Naive thymus-derived CD4-positive, alpha-beta T cell (primary cell): ENCODE measurements at places on chromosomes 16 and 17.

DNA sequence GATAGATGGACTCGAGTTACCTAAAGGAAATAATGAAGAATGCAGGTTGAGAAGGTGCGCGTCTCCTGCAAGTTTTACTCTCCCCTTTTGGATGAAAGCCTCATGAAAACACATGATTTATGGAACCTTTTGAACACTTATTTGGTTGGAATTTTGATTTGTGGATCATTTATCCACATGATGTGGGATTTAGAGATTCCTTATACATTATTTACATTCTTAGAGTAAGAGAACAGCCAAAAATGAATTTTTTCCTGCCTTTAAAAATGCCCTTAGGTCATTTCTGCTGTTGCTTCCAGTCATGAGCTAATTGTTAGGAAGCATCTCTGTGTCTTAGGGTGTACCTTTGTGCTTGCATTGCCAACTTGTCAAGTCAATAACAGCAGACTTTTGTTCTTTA is 99.9 kb downstream of the RPTOR start:
- H3K27me3 ChIP-seq = no peaks in the 10 kb centered on the region
- no peak for DNase-seq
- H3K4me1 ChIP-seq = peaks cover 15% of the 10 kb centered on the region
- no peak overlapping the region for H3K4me3 ChIP-seq
- no peaks in the 10 kb centered on the region for H3K36me3 ChIP-seq
- no peak overlapping the region for H3K27ac ChIP-seq

GRCh38 chr16:4994719-4995434 is 36.7 kb downstream of the SEC14L5 start:
- no peak overlapping the region for H3K4me3 ChIP-seq
- no peak overlapping the region for H3K27ac ChIP-seq
- H3K4me1 ChIP-seq = no peaks in the 10 kb centered on the region
- H3K27me3 ChIP-seq = no peaks in the 10 kb centered on the region
- no peak for DNase-seq

DNA sequence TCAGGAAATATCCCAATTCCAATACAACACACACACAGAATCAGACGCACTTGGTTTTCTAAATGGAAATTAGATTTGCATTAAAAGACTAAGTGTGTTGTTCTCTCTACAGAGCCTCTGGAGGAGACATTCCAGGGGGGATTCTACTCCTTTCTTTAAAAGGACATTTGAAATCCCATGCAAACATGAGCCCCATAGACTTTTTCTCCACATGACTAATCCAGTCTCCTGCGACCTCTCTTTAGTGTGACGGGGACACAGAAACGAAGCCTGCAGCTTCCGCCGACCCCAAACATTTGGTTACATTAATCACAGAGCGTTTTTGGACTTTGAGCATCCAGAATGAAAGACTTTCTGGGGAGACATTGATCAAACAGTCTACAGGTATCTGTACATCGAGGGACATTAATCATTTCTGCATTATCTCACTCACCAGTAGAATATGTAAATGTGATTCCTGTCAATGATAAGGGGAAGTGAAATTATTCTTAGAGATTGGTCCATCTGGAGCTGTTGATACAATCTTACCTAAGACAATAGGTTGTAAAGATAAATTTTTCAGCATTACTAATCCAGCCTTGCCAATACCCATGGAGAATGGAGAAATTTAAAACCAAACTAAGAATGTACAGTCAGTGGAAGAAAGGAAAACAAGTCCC is 103.4 kb upstream of the IRX3 start:
- DNase-seq = no peak
- no peaks in the 10 kb centered on the region for H3K4me1 ChIP-seq
- H3K27ac ChIP-seq = no peak overlapping the region
- H3K36me3 ChIP-seq = no peaks in the 10 kb centered on the region

DNA sequence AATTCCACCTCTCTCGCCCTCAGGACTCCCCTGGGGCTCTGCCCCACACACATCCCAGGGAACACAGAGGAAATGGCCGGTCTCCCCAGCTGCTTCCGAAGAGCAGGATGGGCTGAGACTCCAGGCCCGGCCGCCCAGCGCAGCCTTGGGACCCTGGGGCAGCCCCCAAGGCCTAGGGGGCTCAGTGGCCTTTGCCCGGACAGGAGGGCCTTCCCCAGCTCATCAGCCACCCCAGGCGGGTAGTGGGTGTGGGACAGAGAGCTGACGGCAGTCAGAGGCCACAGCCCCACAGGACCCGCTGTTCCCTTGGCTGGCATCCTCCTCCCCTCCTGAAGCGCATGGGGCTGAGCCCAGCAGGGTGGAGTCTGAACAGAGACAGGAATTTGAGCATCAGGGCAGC is 6.2 kb upstream of the CBFA2T3 start:
- no peak for DNase-seq
- no peaks in the 10 kb centered on the region for H3K36me3 ChIP-seq

- peaks cover 20% of the 10 kb centered on the region for H3K4me1 ChIP-seq
- H3K27me3 ChIP-seq = no peaks in the 10 kb centered on the region
- peak overlapping the region; percentile 38 for H3K27ac ChIP-seq
- no peak for DNase-seq
Observed at GRCh38 chr16:1560866-1561265, 27.4 kb downstream of the TMEM204 start.

GRCh38 chr17:72404872-72405271 is 284.1 kb downstream of the SOX9 start:
- no peaks in the 10 kb centered on the region for H3K27me3 ChIP-seq
- no peak overlapping the region for H3K27ac ChIP-seq
- H3K4me1 ChIP-seq = no peaks in the 10 kb centered on the region
- no peak overlapping the region for H3K4me3 ChIP-seq

DNA sequence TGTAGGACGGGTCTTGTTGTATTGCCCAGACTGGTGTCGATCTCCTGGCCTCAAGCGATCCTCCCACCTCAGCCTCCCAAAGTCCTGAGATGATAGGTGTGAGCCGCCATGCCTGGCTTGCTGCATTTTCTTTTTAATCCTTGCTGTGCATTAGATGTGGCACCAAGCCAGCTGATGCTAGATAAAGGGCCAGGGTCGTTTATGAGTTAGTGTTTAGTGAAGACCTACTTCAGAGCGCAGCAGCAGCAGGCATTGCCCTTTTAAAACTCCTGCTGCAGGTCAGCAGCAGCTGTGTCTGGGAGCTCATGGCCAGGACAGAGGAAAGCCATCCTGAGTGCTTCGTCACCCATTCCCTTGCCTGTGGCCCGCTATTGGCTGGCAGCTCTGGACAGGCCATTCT is 237.3 kb downstream of the CCDC182 start:
- H3K27ac ChIP-seq = no peak overlapping the region
- H3K4me1 ChIP-seq = no peaks in the 10 kb centered on the region
- H3K27me3 ChIP-seq = no peaks in the 10 kb centered on the region
- no peak overlapping the region for H3K4me3 ChIP-seq
- H3K36me3 ChIP-seq = no peaks in the 10 kb centered on the region
- DNase-seq = no peak

DNA sequence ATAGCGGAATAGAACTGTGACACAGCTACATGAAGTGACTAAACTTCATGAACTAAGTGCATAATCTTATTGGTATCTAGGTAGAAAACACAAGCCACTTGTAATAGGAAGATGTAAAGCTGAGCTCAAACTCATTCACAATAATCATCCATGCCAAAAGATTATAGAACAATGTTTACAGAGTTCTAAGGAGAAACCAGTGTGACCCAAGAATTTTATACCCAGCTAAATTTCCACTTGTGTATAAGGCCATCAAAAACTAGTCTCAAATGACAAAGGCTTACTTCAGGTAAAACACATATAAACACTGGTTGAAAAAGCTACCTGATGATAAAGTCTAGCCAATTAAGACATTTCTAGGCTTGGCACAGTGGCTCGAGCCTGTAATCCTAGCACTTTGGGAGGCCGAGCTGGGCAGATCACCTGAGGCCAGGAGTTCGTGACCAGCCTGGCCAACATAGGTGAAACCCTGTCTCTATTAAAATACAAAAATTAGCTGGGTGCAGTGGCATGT is 16.9 kb upstream of the CPD start:
- no peak overlapping the region for H3K27ac ChIP-seq
- no peaks in the 10 kb centered on the region for H3K36me3 ChIP-seq
- H3K4me1 ChIP-seq = peaks cover 21% of the 10 kb centered on the region

- no peaks in the 10 kb centered on the region for H3K4me1 ChIP-seq
- no peak for DNase-seq
- no peaks in the 10 kb centered on the region for H3K27me3 ChIP-seq
- no peaks in the 10 kb centered on the region for H3K36me3 ChIP-seq
- H3K27ac ChIP-seq = no peak overlapping the region
Observed at GRCh38 chr17:60311936-60312335, 80.0 kb downstream of the USP32 start.

DNA sequence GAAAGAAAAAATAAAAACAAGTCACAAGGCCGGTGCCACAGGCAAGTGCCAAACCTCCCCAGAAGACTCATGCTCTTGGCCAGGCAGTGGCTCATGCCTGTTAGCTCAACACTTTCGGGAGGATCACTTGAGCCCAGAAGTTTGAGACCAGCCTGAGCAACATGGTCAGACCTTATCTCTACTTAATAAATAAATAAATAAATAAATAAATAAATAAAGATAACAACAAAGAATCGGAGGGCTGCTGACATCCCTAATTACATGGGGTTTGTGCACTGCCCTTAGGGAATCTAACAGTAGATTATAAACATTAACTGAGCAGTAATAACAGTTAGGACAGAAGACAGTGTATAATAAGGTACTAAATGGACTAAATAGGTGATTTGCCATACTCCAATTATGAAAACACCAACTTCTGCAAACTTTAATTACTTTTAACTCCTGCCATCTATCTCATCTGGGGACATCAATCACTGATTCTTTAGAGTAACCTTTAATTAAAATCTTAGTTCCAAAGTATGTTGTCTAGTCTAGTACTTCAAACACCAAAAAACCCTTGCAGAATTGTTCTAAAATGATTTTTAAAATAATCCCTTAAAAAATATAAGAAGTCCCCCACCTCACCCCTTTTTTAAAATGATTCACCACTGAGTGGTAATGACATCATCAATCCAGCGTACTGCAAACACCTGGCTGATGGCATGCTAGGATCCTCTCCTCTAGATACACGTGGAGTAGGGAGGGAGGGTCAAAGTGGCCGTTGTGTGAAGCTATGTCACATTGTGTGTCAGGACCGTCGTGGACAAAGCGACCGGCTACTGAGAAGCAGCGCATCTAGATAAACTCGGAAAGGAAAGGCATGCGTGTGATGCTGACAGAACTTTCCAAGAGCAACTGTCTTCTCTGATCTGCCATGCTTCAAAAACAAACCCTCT is 28.5 kb downstream of the CYTH1 start:
- H3K27ac ChIP-seq = peak overlapping the region; percentile 81
- no peak overlapping the region for H3K4me3 ChIP-seq
- no peaks in the 10 kb centered on the region for H3K27me3 ChIP-seq
- no peaks in the 10 kb centered on the region for H3K36me3 ChIP-seq
- H3K4me1 ChIP-seq = peaks cover 89% of the 10 kb centered on the region

- no peaks in the 10 kb centered on the region for H3K36me3 ChIP-seq
- no peaks in the 10 kb centered on the region for H3K4me1 ChIP-seq
- no peak for DNase-seq
- no peaks in the 10 kb centered on the region for H3K27me3 ChIP-seq
- H3K27ac ChIP-seq = no peak overlapping the region
Observed at GRCh38 chr16:85961988-85962915, 63.3 kb downstream of the IRF8 start.

GRCh38 chr17:35313875-35314409 is 59.5 kb downstream of the SLFN11 start:
- peak overlapping the region; percentile 70 for H3K4me3 ChIP-seq
- peaks cover 12% of the 10 kb centered on the region for H3K4me1 ChIP-seq
- H3K27me3 ChIP-seq = no peaks in the 10 kb centered on the region
- peak; percentile 17 for DNase-seq
- H3K27ac ChIP-seq = peak overlapping the region; percentile 73

- H3K27ac ChIP-seq = no peak overlapping the region
- no peak for DNase-seq
- peaks cover 55% of the 10 kb centered on the region for H3K36me3 ChIP-seq
- H3K27me3 ChIP-seq = no peaks in the 10 kb centered on the region
Observed at GRCh38 chr16:8905168-8905762, 23.1 kb downstream of the LITAFD start.

DNA sequence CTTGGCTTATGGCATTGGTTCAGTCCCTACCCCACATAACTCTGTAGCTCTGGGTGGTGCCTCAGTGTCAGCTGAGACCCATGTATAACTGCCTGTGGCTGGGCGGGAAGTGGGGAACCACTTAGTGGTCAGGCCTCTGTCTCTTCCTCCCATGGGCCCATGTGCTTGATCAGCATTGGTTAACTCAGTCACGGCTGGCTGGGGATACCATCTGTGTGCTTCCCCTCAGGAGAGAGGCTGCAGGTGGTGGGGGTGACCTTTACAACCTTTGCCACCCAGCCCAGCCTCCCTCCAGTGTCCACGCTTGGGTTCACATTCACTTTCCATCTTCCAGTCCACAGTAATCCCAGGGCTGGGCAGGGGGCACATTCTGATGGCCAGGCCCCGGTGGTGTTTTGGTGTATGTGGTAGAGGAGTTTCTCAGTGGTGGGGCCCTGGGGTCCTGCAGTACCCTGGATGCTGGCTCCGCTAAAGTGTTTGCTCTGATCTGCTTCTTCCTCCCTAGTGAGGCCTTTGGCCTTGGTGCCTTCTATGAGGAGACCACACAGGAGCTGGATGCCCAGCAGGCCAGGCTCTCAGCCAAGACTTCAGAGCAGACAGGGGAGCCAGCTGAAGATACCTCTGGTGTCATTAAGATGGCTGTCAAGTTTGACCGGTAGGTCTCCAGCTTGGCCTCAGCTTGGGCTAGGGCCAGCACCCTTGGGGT is 10.2 kb upstream of the NFATC3 start:
- peaks cover 88% of the 10 kb centered on the region for H3K4me1 ChIP-seq
- no peak overlapping the region for H3K27ac ChIP-seq
- H3K4me3 ChIP-seq = peak overlapping the region; percentile 9
- H3K27me3 ChIP-seq = no peaks in the 10 kb centered on the region
- H3K36me3 ChIP-seq = no peaks in the 10 kb centered on the region

DNA sequence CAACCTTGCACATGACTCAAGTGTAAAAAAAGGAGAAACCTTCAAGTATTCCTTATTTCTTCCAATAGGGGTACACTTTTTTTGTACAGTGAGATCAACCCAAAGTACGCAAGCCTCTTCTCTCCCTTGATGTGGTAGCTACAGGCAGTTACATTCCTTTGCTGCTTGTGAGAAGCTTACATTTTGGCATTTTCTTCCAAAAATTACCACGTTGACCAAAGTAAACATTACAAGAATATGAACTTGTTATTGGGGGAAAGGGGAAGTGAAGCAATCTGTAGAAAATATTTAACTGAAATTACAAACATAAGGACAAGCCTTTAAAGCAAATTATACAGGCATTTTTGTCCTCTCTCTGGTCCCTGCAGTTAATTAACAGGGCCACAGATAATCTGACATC is 97.0 kb upstream of the TOB1 start:
- H3K27me3 ChIP-seq = no peaks in the 10 kb centered on the region
- no peak overlapping the region for H3K4me3 ChIP-seq
- H3K27ac ChIP-seq = no peak overlapping the region
- H3K36me3 ChIP-seq = peaks cover 5% of the 10 kb centered on the region
